ENCODE measurements at places on chromosomes 3 and 15.
A peak's percentile ranks its signal among the peaks of the same experiment; 100 is the strongest.

- peak; percentile 80 for DNase-seq
Observed at GRCh38 chr3:46646700-46647099, 34.4 kb downstream of the FAM240A start.

- DNase-seq: no peak
Observed at GRCh38 chr15:34815836-34816235, 20.5 kb upstream of the ACTC1 start.

DNA sequence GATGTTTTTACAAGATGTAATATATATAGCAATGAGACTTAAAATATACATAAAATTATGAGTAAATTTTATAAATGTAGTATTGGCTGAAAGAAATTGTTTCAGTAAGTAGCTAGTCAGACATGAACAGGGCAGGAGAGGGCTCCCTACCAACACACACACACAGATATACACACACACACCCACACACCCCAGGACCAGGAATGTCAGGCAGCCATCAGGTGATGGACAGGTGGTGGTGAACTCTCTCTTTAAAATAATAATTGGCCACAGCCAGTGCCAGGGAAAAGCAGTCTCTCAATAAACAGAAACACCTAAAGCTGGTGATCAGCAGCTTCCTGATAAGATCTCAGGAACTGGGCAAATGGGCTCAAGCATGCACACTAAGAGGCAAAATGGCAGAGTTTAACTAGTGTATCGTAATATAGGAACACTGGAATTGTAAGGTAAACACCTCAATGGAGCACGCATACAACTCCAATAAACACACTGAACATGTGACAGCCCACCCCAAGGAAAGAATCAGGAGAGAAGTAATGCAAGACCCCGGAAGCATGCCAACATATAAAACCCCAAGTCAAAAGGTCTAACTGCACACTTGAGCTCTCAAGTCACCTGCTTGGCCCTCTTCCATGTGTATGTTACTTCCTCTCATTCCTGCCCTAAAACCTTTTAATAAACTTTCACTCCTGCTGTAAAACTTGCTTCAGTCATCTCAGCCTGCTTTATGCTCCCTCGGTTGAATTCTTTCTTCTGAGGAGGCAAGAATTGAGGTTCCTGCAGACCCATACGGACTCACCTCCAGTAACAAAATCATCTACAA lies 1034.1 kb upstream of the SEMA6D start:
- DNase-seq: no peak

DNA sequence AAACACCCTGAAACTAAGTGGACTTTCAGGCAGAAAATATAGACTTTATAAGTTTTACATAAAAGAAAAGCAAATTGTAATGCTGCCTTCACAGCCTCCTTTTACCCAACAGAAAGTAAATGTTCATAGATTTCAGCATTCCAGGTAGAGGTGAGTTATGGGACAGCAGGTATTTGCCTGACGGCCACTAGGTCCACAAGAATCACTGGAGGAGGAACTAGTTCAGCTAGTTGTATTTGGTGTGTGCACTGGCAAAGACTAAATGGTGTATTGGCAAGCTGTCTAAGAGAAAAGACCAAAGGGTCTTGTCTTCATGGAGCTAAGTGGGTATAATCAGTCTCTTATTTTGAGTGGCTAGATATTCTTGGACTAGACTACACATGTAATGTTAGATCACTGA lies 34.2 kb downstream of the ZNF654 start:
- DNase-seq: no peak

DNA sequence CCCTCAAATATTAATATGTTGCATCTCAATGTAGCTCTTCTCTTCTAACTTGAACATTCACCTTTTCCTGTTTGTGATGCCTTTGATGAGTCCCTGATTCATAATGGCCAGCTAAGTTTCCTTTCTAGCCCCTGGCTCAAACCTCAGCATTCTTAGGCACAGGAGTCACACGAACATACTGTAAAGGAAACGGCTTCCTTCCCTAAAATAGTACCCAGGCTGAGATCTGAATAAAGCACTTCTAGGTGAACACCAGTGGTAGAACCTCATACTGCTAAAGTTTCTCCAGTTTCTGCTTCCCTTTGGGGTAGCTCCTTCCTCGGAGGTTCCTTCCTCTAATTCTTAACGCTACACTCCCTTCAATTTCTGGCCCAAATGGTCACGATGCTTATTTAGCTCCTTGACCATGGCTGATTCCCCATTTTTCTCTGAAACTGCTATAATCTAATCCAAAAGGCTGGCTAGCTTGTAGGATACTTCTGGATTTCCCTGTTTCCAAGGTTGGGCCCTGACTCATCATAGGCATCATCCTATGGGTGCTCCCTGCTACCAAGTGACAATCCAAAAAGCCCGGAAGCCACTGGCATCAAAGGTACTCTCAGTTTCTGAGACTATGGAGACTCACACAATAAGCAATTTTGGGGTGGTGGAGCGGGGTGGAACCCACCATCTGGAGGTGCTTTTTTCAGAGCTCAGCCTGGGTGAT lies 2.4 kb downstream of the ANAPC13 start:
- DNase-seq: peak; percentile 59

DNA sequence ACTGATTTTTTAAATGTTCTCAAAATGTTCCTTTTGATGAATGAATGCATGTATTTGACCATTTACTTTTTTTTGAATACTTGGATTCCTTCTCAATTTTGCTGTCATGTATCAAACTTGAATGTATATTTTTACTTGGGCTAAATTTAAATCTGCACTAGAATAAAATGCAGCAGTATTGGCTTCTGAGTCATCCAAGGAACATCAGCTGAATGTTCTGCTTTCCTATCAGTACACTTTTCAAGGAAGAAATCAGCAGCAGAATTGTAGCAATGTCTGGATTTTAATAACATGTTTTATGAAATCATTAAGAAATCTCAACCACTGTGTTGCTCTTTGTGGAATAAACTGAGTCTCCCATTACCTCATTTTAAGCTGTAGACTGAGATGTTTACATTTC lies 57.0 kb upstream of the COL6A6 start:
- DNase-seq: no peak

- no peak for DNase-seq
Observed at GRCh38 chr3:172848910-172849309, 98.4 kb downstream of the ECT2 start.

GRCh38 chr15:37973856-37974255 lies 39.4 kb downstream of the TMCO5A start:
- DNase-seq: no peak

DNA sequence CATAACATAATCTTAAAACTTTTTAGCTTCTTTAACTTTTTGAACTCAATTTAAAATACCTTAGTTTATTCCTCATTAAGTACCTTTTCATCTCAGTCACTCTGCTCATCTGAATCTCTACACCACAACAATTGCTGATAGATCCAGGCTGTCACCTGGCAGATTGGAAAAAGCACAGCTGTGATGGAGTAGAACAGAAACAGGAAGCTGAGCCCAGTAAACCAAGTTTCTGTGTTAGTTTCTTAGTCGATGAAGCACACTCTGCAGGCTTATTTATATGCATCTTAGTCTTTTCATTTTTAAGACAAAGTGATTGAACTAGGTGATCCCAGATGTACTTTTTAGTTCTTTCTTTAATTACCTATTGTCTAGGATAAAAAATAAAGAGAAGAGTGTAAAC lies 1398.0 kb upstream of the ALCAM start:
- DNase-seq: no peak

DNA sequence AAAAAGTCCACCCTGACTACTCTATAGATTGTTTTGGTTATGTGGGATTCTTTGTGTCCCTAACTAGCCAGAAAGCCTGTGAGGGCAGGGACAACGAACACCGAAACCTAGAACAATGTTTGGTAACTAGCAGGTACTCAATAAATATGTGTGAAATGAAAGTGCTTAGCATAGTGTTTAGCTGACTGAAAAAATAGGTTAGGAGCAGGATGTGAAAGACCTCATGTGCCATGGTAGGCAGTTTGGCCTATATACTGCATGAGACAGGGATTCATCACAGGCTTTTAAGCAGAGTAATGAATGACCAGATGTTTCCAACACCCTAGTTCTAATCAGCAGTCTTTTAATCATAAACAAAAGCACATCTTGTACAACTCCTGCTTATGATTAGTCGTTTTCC lies 64.2 kb downstream of the MYO5A start:
- no peak for DNase-seq

DNA sequence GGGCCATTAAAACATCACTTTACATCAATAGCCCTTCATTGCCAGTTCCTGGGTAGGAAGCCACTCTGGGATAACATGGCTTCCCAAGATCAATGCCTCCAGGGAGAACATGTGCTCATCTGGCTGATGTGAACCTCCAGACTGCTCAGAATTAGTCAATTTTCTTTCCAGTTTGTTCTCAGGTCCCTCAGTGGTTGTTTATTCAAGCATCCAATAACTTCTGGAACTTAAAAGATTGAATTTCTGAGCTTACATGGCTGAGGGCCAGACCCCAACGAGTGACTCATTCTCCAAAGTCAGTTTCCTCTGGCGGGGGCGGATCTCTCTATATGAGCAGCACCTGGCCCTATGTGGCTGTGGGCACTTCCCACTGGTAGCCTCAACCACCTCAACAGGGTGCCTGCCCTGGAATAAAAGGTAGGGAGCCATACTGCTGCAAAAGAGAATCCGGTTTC lies 34.0 kb downstream of the LYZL4 start:
- DNase-seq: peak; percentile 43

- DNase-seq: peak; percentile 30
Observed at GRCh38 chr3:88180398-88180999, 30.7 kb downstream of the C3orf38 start.

DNA sequence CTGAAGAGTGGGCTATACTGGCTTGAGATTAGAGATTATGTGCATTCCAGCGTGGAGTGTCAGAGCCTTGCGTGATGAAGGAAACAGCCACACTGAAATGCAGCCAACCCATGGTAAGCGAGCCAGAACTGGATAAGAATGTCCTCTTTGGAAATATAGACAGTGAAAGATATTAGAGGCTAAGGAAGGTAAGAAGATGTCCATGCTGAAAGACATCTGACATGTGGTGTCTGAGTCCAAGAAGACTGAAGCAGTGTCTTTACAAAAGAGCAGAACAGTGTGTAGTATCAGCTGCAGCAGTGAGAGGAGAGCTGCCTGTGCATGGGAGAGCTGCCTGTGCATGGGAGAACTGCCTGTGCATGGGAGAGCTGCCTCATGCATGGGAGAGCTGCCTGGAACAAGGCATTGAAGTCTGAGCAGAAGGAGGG lies 672.2 kb downstream of the DIPK2A start:
- DNase-seq: peak; percentile 37

DNA sequence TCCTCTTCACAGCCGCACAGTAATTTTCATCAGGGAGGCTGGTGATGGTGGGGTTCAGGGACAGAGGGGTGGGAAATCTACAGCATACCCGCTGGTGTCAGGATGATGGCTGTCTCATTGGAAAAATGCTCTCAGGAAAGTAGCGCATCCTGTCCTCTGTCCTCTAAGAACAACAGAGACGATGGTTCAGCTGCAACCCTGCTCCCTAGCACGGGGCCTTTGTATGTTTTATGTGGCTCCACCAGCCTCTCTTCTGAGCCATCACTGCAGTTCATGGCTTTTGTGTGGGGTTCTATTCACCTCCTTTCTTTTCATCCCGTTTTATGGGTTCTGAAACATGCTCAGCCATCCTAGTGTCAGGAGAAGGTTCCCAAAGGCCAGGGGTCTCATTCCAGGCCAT lies 68.9 kb downstream of the EPHB1 start:
- no peak for DNase-seq

GRCh38 chr3:5384557-5385236 lies 197.2 kb downstream of the EDEM1 start:
- DNase-seq: no peak

- DNase-seq: no peak
Observed at GRCh38 chr3:179308001-179308400, 14.8 kb upstream of the ZNF639 start.

Measured in AG20443 (cell line).